Vagina (tissue), 2 donors: ENCODE measurements at places on chromosomes 4 and X.

DNA sequence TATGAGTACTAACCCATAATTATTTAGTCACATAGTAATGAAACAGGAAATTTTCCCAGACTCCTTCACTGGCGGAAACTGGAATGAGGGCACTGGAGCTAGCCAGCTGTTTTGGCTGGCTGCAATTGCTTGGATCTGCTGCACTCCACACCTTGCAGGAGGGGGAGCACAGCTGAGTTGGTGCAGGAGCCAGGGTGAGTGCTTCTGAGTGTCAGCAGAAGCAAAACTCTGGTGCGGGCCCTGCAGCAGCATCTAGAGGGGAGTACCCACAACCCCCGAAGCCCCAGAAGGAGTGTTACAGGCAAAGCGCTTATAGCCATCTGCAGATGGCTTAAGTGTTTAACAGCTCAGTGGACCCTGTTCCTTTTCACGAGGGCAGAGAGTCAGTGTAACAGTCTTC lies 96.1 kb downstream of the RPA4 start:
- DNase-seq: no peak

DNA sequence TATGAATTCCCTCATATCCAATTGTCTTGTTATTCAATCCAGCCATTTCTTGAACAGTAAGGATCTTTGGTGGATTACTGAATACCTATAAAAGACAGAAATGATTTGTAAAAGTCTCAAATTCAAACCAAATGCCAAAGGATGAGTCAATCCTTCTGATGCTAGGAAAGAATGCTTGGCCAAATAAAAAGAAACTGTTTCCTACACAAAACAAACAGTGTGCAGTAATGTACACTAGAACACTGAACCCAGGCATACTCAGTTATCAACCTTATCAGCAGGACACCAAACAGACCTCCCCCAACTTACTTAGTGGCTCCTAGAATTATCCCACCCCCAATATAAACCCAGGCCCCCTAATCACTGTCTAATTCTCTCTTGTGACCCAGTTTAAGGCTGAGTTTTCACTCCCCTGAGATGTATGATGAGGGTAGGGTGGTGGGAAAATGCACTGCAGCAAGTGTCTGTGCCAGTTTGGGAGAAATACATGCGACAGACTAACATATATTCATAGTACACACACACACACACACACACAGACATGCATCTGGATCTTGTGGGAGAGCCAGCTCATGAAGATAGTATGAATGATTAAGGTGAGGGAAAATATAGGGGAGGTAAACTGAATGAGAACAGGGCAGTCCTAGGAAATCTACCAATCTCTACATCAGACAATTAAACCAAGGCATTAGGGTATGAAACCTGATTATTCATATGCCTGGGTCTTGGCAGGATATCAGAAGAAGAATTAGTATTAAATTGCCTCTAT lies 35.0 kb downstream of the CLDN2 start:
- DNase-seq: no peak

- no peak for DNase-seq
Measured at GRCh38 chr4:55132775-55133174, 7.4 kb upstream of the KDR start.

- no peak for DNase-seq
Measured at GRCh38 chr4:10495651-10496050, 38.4 kb upstream of the ZNF518B start.

DNA sequence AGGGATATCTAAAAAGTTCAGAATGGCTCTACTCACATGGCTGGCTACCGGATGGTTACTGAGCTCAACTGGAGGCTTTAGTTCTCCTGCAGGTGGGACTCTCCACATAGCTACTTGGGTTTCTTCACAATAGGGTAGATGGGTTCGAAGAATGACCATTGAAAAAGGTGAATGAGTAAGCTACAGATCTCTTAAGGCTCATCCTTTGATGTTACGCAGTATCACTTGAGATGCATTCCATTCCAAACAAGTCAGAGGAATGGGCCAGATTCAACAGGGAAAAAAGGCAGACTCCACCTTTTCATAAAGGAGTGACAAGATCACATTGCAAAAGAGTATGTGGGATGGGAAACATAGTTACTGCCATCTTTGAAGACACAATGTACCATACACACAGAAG lies 52.6 kb downstream of the DDX53 start:
- no peak for DNase-seq

DNA sequence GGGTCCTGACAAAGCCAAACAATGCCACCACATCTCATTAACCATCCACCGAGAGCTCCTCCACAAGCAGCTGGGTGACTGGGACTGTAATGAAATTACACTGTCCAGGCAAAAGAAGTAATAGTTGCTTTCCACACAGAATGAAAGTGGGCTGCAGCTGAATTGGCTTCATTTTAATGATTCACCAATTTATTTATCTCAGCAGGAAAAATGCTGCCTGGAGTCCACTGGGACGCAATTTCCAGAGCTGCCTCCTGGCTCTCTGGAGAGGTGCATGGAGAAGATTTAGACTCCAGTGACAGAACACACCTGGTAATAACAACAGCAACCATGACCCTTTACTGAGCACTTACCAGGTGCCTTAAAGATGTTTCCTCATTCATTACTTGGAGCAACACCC lies 226.7 kb downstream of the LDB2 start:
- DNase-seq: no peak

DNA sequence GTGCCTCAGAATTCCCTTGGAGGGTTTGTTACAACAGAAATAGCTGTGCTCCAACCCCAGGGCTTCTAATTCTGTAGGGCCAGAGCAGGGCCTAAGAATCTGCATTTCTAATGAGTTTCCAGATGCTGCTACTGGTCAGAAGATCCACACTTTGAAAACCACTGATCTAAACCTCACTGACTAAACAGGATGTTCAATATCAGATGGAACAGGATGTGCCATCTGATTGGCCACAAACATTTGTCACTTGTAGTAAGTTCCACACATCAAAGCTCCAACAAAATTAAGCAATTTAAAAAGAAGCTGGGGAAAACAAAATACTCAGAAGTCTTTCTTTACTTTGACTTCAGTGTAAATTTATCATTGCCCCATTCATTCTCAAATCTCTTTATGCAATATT lies 14.3 kb downstream of the CASK start:
- DNase-seq: no peak

GRCh38 chr4:102625232-102625930 lies 124.2 kb downstream of the NFKB1 start:
- DNase-seq: no peak

GRCh38 chr4:13483768-13484121 lies 395 bp downstream of the RAB28 start:
- no peak for DNase-seq

DNA sequence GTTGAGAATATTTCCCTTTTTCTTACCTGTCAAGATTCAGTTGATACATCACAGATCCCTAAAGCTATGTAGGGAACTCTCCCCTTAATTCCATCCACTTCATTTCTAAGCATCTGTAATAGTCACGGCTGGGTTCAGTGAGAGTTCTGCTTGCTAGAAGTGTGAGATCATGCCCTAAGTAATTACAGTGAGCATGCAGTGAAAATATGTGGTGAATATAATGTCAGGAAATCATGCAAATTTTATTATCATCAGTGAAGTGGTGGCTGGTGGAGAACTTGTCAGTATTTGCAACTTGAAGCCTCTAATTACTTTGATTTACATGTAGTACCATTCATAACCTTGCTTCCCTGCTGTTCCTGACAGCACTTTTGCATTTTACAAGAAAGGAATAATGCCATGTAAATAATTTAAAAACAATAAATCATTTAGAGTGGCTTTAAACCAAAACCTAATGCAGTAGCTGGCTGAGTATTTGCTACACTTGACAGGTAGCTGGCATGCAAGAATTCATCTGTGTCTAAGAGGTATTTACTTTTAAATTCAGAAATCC lies 28.3 kb upstream of the CFAP299 start:
- DNase-seq: no peak

- no peak for DNase-seq
Measured at GRCh38 chr4:83240379-83240875, 44.2 kb downstream of the COQ2 start.

DNA sequence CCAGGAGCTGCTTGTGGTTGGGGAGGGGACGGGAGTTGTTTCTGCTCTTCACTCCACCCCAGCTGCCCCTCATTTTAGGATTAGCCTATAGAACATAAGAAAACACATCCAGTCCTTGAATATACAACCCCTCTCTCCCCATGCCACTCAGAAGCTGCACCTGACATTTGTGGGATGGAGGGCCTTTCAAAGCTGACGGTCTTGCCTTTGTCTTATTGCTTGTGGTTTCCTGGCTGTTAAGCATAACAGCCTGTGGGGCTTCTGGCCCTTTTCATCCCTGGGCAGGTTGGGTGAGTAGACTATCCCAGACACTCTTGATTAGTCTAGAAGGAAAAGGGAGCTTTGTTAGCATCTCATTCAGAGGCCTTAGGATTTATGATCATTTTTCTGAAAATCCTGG lies 407.6 kb upstream of the BOD1L1 start:
- DNase-seq: no peak

- no peak for DNase-seq
Measured at GRCh38 chr4:176834531-176834930, 41.8 kb upstream of the VEGFC start.

- DNase-seq: no peak
Measured at GRCh38 chrX:150567645-150568319, 639 bp upstream of the MTM1 start.

DNA sequence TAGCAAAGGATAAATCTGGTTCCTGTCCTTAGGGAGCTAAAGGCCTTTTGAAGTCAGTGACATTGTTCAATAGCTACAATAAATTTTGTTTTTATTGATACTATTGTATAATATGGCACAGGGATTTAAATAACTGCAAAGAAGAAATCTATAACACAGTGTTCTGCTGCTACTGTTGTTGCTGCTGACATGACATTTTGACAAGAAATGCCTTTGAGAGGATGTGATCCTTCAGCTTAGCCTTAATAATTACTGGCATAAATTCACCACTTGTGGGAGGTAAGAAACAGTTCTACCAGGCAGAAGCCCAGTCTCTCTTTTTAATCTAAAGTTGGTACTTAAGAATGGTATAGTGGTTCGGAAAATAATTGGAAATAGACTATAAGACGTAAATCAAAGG lies 4.1 kb downstream of the SULT1E1 start:
- DNase-seq: no peak

- DNase-seq: no peak
Measured at GRCh38 chrX:63258144-63258543, 93.0 kb downstream of the SPIN4 start.

DNA sequence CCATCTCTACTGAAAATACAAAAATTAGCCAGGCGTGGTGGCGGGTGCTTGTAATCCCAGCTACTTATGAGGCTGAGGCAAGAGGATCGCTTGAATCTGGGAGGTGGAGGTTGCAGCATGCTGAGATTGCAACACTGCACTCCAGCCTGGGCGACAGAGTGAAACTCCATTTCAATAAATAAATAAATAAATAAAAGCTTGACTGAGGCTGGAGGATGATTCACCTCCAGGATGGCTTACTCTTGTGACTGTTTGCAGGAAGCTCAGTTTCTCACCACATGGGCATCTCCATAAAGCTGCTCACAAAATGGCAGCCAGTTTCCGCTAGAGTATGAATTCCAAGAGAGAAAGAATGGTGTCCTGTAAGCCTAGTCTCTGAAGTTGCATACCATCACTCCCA lies 191.7 kb upstream of the EDNRA start:
- DNase-seq: no peak

DNA sequence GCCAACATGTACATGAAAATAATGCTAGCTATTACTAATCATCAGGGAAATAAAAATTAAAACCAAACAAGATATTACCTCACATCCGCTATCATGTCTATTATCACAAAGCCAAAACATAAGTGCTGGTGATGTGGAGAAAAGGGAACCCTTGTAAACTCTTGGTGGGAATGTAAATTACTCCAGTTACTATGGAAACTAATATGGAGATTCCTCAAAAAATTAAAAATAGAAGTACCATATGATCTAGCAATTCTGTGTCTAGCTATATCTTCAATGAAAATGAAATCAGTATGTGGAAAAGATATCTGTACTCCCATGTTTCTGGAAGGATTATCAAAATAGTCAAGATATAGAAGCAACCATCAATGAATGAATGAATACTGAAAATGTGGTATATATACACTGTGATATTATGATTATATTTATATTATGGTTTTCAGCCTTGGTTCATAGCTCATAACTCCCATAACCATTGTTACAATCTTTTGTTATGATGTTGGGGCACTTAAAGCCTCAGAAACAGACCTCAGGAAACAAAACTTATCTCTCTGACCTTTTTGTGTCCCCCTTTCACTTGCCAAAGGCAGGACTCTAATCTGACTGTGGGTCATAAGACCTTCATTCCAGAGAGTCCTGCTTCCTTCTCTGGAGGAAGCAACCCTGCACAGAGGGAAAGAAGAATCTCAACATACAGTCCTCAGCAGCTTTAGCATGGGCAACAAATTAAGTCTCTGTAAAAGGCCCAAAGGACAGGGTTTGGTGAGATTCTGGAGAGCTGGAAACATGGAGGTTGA lies 933.2 kb downstream of the ADGRL3 start:
- no peak for DNase-seq

DNA sequence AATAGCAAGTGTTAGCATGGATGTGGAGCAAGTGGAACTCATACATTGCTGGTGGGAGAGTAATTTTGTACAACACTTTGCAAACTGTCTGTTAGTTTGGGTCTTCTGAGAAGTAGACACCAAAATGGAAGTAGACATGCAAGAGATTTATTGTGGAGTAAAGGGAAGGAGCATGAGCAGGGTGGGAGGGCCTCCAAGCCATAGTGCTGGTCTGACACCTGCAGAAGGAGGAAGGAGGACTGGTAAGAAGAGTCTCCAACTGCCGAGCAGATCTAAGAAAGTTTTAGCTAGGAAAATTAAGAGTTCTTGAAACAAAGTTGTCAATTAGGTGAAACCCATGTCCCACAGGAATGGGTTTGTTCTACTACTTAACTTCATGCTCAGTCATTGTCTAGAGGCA lies 64.0 kb upstream of the DDIT4L start:
- DNase-seq: no peak

GRCh38 chr4:121088867-121089266 lies 16.5 kb upstream of the NDNF start:
- no peak for DNase-seq

DNA sequence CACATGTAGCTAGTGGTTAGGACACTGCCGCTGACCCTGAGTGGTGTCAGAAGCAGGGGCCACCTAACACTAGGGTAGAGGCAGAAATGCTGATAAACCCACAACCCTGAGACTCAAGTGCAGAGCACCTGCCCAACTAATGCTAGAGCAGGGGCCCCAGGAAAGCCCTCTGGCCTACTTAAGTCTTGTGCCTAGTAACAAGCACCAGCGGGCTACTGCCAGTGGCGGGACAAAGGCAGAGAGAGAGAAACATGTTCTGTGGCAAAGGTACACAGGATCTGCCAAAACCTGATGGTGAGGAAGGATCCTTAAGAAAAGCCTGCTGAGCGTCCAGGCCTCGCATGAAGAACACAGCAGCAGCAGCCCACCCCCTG lies 172.4 kb downstream of the PRDM5 start:
- no peak for DNase-seq

GRCh38 chr4:158778156-158778711 lies 9.4 kb downstream of the FNIP2 start:
- DNase-seq: no peak

GRCh38 chrX:35023683-35024082 lies 81.1 kb downstream of the FAM47B start:
- DNase-seq: no peak

- DNase-seq: no peak
Measured at GRCh38 chrX:41703574-41704029, 14.8 kb downstream of the GPR34 start.
